ENCODE measurements at places on chromosomes 7 and 10.

DNA sequence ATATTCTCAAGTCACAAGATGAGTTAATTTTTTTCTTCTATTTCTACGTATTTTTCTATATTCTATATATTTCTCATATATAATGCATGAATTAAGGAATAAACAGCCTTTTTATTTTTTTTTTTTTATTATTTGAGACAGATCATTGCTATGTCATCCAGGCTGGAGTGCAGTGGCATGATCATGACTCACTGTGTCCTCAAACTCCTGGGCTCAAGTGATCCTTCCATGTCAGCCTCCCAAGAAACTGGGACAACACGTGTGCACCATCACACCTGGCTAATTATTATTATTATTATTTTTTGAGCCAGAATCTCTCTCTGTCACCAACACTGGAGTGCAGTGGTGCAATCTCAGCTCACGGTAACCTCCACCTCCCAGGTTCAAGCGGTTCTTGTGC, 1.5 kb downstream of the CLDN12 start:
- DNase-seq = no peak

GRCh38 chr7:66265566-66265965, 60.4 kb downstream of the TPST1 start:
- DNase-seq = peak; percentile 20

DNA sequence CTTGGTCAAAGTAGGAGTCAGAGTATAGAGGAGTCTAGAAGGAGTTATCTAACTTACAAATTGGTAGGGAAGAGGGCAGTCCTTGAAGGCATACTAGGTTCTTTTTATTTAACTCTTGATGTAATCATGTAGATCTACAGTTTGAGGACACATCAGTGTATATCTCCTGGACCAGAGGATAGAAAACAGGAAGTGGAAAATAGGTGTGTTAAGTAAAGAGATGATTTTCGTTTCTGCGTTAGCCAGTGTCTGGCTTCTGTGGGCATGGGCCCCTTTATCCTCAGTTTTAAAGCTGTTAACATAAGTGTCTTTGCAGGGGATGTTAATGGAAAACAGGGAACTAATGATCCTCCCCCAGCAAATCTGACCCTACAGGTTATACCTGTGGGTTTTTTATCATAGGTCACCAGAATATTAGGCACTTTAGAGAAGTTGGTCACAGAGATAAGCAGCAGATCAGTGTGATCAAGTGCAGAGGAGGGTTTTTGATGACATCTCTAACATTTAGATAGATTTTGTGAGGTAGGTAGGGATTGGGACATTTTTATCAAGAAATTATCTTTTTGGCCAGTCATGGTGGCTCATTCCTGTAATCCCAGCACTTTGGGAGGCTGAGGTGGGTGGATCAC, 58.6 kb upstream of the PRSS1 start:
- no peak for DNase-seq

GRCh38 chr10:87843714-87844113, 19.6 kb downstream of the KLLN start:
- no peak for DNase-seq

DNA sequence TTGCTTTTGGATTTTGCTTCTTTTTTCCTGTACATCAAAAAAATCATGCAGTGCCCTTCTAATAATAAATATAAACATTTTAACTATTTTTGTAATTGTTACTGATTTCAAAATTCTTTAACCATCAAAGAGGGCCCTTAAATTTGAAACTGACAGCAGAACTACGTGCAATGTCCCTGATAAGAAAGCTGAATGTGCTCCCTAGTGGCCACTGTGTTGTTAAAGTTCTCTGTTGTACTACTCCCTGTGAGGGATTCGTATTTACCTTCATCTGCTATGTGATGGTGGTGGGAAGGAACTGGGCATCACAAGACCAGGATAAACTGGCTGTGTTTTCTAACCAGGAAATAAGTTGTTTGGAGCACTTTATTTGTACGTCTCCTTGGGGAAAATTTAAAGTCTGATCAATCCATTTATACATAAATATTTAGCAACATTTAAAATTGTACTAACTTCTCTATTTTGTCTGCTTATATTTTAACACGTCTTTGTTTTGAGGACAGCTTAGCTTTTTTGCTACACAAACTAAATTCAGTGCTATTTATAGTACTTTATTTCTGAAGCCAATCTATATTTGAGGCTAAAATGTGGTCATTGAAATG, 322.4 kb downstream of the HGF start:
- peak; percentile 53 for DNase-seq

- DNase-seq = no peak
Observed at GRCh38 chr10:69321865-69322264, 43.6 kb downstream of the HK1 start.

- no peak for DNase-seq
Observed at GRCh38 chr10:116121640-116122525, 151.1 kb downstream of the GFRA1 start.

- DNase-seq = no peak
Observed at GRCh38 chr10:92149261-92149660, 141.6 kb downstream of the CPEB3 start.

DNA sequence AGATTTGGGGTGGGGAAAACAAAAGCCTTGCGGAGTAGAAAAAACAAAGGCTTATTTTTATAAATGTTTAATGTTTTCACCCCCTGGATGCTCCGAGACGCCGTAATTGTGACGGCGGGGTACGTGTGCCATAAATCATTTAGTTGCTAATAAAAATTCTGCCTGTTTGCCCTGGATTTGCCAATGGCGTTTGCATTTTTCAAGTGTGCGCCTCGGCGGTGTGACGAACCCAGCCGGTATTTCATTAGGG, 2.5 kb upstream of the TNRC18 start:
- DNase-seq = no peak

DNA sequence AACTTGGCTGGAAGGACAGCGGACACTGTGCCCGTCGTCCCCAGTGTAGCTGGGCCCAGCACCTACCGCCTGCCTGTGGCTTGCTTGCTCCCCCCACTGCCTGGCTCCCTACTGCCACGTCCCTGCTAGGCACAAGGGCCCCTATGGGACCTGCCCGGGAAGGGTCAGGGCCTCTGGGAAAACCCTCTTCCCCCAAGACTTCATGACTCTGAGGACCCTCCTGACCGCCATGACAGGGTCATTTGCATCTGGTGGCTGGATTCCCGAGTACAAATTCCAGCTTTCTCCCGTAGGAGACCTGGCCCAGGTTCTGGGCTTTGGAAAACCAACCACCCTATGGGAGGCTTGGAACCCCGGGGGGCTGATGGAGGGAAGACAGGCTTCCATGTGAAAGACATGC, 1.4 kb upstream of the MMD2 start:
- DNase-seq = no peak

- no peak for DNase-seq
Observed at GRCh38 chr10:97474918-97475317, 23.3 kb downstream of the MMS19 start.

DNA sequence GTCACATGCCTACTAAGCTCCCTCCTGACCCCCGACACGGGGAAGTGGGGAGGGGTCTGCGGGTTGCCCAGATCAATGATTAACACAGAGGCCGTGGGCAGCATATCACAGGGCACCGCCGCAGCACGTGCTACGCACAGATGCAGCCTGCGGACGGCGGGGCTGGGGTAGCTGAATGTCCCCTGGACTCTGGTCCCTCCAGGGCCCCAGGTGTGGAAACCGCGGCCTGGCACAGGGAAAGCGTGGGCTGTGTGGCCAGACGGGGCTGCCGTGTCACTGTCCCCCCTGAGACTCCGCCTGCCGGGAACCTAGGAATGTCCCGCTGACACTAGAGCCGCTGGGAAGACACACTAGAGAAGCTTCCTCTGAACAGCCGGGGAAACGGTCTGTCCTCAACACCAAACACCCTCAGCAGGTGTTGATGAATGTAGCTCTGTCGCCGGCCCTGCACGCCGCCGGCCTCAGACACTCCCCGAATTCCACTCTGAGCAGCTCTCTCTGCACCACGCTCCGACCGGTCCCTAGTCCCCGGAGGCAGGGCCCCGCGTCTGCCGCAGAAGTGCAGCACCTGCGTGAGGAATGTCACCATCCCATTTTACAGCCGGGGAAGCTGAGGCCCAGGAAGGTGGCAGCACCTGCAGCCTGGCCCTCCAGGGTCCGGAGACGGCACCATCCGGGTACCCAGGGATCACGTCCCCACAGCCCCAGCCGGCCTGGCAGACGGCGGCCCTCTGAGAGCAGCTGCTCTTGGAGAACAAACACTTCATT, 33.4 kb upstream of the PDGFA start:
- DNase-seq = no peak
